ENCODE measurements at places on chromosomes 2 and 18.
A peak's percentile ranks its signal among the peaks of the same experiment; 100 is the strongest.

DNA sequence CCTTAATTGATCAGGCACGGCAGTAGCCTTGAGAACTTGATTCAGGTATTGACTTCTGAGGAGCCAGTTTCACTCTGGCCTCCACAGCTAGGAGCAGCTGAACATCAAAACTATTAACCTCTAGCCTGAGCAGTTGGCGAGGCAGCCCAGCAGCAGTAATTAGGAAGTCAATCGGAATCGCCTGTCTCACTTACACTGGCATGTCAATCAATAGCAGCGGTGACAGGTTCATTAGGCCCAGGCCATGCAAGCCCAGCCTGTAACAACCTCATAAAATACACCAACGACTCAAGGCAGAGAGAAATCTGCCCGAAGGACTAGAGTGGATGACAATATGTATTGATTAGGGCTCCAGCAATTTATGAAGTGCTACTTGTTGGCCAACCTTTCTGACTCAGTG, 255.4 kb upstream of the SKOR2 start:
- DNase-seq, result no peak

GRCh38 chr18:74131124-74131523, 16.5 kb downstream of the FBXO15 start:
- DNase-seq, result no peak

DNA sequence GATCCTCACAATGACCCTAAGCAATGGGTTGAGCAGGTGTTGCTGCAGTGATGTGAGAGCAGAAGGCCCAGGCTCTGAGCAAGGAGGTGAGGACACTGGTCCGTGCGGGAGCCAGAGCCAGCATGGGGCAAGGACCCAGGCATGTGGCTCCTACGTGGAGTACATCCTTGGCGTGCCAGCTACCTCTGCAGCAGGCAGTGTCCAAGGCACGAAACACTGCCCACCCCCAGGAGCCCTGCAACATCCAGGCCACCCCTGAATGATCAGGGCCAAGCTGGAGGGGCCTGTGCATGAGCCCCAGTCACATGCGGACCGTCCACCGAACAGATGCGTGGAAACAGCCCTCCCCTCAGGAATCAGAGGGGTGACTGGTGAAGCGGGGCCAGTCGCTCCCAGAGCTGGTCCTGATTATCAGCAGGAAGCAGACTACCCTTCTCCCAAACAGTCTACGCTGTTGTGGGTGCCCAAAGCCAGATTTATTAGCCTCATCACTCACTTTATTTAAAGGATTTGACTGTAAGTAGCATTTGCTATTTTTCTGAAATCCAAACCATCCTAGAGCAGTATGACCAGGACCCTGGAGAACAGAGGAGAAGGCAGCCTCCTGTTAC, 16.8 kb downstream of the CELF4 start:
- no peak for DNase-seq

GRCh38 chr2:7632420-7632819, 715.2 kb downstream of the RNF144A start:
- DNase-seq, result no peak

DNA sequence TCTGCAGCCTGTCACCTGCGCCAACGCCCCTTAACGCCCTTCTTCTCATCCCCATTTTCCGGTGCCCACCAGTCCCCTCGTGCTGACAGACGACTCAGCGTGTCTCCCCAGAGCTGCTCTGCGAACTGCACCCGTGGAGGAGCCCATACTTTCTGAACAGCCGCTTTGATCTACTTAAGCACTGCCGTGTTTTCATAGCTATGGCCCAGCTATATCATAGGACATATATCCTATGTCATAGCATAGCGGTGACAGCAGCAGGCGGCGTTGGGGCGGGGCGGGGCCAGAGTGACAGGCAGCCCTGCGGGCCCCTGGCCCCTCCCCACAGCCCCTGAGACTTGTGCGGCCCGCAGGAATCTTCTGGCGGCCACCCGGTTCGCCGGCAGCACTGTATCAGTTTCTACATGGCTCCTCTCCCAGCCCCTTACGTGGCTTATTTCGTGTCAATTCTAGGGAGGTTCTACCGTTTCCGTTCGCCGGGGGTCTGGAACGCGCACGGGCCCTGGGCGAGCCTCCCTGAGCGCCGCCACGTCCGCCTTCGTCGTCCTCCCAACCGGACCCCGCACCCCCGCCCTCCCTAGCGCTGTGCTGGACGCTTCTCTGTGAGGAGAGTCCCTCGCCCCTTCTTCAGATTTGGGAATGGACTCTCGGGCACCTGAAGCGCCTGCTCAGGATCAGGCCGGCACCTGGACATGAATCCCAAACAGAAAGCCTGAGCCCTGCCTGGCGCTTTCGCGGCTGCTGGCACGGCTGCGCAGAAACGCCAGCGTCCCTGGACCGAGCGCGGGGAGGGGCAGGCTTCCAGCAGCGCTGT, 35.4 kb downstream of the PTPN18 start:
- DNase-seq, result peak; percentile 55

- no peak for DNase-seq
These were observed 13.1 kb downstream of the TET3 start for GRCh38 chr2:73997813-73998212.

GRCh38 chr2:103232865-103233264, 471.0 kb downstream of the TMEM182 start:
- no peak for DNase-seq

DNA sequence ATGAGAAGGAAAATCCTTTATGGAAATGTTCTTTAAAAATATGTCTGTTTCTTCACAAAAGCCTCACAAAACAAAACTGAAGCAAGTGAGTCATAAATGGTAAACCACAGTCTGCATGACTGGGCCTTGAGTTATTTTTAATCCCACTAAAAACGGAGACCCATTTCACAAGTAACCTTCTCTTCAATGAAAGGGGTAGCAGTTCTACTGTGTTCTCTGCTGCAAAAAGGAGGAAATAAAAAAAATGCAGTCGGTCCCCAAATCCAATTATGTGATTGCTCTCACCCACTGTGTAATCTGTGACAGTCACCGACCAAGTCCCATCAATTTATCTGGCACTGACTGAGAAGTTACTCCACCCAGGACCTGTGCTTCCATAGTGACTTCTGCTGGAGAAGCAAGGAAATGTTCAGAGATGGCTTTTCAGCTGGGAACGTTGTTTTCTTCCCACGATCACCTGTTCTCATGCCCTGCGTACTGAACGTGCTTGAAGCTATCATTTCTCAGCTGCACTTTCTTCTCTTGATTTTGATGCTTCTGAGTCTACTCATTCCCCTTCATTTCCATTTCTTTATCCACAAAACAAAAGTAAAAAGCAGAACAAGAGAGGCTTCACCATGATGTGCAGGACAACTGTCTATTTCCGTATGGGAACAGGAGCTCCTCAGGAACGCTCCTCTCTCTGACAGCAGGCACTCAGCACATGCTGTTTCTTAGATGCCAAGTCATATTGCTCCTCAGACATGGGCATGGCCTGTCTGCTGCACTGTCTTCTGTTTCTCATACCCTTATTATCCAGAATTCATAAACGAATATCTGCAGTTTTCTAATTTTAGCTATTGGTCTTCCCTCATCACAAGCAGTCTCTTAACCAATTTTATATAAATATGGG, 80.0 kb upstream of the TMEM200C start:
- DNase-seq, result no peak

GRCh38 chr2:15155959-15156574, 405.1 kb downstream of the NBAS start:
- no peak for DNase-seq

GRCh38 chr2:38427936-38428335, 50.9 kb upstream of the ATL2 start:
- no peak for DNase-seq

DNA sequence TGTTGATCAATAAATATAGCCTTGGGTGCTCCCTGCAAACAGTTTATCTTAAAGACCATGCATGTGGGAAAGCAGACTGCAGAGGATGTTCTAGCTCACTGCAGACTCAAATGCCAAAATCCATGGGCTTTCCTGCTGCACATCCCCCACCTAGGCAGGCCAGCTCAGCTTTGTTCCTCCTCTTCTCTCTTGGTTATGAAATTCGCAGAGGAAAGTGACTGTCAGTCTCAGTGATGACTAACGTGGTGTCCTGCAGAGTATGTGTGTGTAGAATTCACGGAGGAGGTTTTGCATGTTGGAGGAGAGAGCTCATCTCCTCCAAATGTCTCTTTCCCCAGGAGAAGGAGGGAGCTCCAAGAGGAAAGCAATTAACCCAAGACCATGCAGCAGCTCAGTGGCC, 21.4 kb upstream of the KCNS3 start:
- no peak for DNase-seq

DNA sequence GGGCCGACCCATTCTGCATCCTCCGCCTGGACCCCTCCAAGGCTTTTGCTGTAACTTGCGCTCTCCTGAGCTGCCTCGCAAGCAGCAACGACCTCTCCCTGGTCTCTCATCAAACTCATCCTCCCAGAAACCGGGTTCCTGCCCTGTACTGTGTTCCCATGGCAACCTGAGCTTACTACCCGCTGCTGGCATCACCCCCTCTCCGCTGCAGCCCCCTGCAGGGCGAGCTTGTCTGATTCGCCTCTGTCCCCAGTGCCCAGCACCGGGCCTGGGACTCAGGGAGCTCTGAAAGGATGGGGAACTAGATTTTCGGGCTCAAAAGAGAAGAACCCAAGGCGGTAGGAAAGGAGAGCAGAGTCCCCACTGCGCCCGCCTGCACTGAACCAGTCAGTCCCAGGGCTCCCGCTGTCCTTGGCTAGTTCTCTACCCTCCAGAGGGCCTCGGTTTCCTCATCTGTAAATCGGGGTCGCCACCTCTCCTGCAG, 463 bp downstream of the HS1BP3 start:
- peak; percentile 48 for DNase-seq

DNA sequence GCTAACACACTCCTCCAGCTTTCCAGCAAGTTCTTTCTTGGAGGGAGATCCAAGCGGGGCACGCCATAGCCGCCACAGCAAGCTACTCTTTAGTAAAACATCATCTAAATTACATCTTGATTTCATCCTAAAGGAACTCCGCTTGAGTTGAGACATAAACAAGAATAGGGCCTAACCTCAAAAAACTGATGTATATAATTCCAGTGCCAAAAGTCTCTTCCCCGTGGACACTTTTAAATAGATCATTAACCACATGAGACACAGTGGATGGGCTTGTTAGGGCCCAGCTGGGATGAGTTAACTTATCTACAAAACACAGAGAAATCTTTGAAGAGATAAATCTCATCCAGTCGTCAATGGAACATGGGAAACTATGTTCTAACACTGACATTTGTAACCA, 20.8 kb upstream of the MLPH start:
- DNase-seq, result no peak

- no peak for DNase-seq
These were observed 156.6 kb upstream of the ETAA1 start for GRCh38 chr2:67240507-67240906.
